ENCODE measurements at places on chromosomes 1 and 21. TPM values are rescaled to one million over a fixed set of nuclear protein-coding genes. Genes with fewer than 3 reads are reported as not detected.

Gene ICOSLG
- polyA plus RNA-seq: 0.72 TPM

Gene TNNT2
- 7.0 TPM for polyA plus RNA-seq

Gene SHISAL2A
- 0.19 TPM for polyA plus RNA-seq

Gene IGFN1
- 37.8 TPM for polyA plus RNA-seq

Gene OPRD1
- 0.70 TPM for polyA plus RNA-seq

Gene NOS1AP
- polyA plus RNA-seq: 0.87 TPM

Gene DEPDC1
- not detected for polyA plus RNA-seq

Gene LRRC38
- polyA plus RNA-seq: not detected

Gene ASPM
- polyA plus RNA-seq: 0.02 TPM

Gene TCHH
- 0.42 TPM for polyA plus RNA-seq

Gene OR2AK2
- polyA plus RNA-seq: not detected

Gene FCAMR
- not detected for polyA plus RNA-seq

Gene RIPK4
- 9.4 TPM for polyA plus RNA-seq

Gene ANKRD65
- polyA plus RNA-seq: 41.8 TPM

Gene PPIAL4G
- 0.05 TPM for polyA plus RNA-seq

Gene TNFRSF25
- polyA plus RNA-seq: 13.4 TPM

Gene CFAP74
- 0.16 TPM for polyA plus RNA-seq

Gene ESRRG
- 3.5 TPM for polyA plus RNA-seq

Gene HSD3B1
- polyA plus RNA-seq: not detected

Gene DYNLT5
- polyA plus RNA-seq: 0.42 TPM

Gene PLEKHN1
- polyA plus RNA-seq: 0.52 TPM

Gene TCEA3
- polyA plus RNA-seq: 74.2 TPM

Gene FAM229A
- 18.6 TPM for polyA plus RNA-seq
